ENCODE measurements at places on chromosomes 2 and 18.

DNA sequence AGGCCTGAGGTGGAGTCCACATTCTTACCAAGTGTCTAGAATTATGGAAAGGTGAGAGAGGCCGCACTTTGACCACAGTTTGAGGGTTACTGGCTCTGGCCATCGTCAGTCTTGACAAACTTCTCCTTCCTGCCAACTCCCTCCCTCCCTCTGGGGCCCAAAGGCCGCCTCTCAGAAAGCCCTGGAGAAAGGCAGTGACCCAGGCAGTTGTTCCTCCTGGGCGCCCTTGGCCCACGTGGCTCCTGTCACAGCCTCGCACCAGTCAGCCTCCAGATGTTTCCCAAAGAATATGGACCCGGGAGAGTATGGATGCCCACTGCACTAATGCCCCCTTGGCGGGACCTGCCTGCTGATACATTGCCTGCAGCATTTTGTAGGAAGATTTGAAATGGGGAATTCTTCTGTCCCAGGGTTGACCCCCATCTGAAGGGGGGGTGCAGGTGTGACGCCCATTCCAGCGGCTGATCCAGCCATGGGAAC is 61.7 kb downstream of the ASB1 start:
- no peak for DNase-seq

- no peak for DNase-seq
Observed at GRCh38 chr18:60469387-60470100, 97.0 kb upstream of the MC4R start.

GRCh38 chr2:68248361-68248760 is 4.0 kb downstream of the PPP3R1 start:
- DNase-seq: no peak

GRCh38 chr2:204177977-204178522 is 241.5 kb downstream of the ICOS start:
- peak; percentile 71 for DNase-seq

GRCh38 chr18:23661735-23662308 is 889 bp downstream of the ANKRD29 start:
- DNase-seq: no peak

GRCh38 chr18:52341608-52342381 is 1.8 kb downstream of the DCC start:
- DNase-seq: no peak

- DNase-seq: no peak
Observed at GRCh38 chr2:64376926-64377325, 77.0 kb upstream of the LGALSL start.

- DNase-seq: no peak
Observed at GRCh38 chr2:156401861-156402260, 34.3 kb upstream of the GPD2 start.

GRCh38 chr2:127586136-127586535 is 50.7 kb downstream of the MYO7B start:
- no peak for DNase-seq

DNA sequence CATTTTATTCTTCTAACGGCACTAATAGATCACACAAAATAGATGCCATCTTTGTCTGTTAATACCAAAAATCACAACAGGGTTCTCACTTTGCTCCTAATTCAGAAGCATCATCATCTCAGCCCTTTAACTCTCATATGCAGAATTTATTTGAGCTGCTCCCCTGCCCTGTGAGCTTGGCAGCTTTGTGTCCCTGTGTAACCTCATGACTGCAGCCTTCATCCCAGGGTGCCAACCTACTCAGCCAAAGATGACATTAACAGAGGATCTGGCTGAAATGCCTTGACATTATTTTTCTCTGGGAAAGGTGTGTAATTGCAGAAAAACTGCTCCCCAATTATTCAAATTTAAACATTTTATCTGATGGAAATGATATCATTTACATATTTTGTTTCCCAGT is 319.4 kb downstream of the NRXN1 start:
- no peak for DNase-seq

- DNase-seq: peak; percentile 28
Observed at GRCh38 chr2:218962859-218963492, 3.5 kb downstream of the CDK5R2 start.

- no peak for DNase-seq
Observed at GRCh38 chr18:8362863-8363262, 246.4 kb upstream of the RAB12 start.

DNA sequence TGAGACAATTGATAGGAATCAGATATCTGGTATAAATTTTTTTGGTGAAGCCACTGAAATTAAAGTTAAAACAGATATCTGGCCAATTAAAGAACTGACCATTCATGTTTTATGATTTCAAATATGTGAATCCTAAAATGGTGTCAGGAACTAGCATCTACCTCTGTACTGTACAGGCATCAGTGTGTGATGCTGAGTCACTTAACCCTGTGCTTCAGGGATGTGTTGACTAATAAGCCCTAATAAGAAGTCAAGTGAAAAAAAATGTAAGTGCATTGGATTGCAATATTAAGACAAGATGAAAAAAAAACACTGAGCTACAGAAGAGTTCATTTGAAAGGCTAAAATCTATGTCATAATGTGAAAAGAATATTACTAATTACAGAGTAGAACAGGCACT is 9.1 kb upstream of the UNC80 start:
- DNase-seq: no peak

DNA sequence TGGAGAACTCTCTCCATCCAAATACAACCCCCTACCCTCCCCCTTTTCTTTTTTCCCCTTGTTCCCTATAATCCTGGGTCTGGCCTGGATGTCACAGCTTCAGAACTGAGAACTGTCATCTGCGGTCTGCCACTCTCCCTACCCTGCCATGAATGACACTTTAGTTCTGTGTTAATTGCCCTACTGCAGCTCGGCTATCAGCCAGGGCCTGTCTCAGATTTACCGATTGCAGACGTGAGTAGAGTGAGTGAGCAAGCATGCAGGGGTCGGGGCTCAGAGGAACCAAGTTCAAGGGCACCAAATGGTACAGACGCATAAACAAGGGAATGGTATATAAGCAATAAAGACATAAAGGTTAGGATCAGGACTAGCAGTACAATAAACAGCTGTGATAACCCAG is 967.8 kb downstream of the BCL11A start:
- DNase-seq: no peak

DNA sequence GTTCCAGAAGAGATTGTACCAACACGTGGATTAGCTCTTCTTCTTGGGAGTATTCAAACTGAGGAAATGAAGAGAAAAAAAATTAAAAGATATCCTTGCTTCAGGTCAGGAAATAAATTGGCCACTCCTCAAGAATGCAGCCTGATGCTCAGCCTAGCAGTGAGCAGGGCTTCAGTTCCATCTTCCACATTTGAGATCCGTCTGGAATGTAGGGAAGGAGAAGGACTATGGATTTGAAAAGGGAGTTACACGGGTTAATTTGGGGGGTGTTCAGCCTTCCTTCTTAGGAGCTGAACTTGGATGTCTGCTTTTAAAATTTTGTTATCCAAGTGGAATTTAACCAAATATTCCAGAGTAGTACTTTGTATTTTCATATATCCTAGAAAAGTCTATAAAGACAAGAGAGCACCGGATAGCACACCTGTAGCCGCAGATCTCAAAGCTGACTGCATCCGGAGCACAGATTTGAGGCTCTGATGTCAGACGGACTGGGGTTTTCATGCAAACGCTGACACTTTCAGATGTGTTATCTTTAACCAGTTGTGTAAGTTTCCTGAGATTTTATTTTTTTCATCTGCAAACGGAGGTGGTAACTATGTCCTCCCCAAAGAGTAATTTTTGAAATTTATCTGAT is 99.3 kb downstream of the COPS8 start:
- DNase-seq: no peak

DNA sequence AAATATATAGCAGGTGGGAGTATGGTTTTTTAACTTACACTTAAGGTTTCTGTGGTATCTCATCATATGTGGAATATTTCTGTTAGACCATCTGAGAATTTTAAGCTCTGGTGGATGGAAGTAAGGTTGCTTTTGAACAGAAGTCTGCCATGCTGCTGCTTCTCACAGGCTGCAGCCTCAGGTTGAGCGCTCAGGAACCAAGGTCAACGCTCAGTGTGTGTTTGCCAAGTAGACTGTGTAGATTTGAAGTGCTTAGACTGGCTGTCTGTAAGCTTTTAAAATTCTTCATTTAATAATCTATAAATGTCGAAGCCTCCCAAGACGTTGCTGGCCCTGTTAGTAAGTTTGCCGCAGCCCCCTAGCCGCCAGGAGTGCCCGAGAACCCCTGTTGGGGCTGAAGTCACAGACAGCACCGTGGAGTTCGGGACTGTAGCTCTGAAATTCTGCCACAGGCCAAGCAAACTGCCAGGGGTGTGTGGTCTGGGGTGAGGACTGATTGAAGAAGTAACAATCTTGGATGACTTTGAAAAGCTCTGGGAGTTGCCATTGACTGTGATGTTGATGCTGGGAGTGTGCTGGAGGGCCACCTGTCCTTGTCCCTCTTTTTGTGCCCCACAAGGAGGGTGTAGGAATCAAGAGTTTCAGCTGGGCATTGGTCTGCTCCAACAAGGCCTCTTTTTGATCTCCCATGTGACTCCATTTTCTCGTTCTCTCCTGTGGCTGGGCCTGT is 26.9 kb downstream of the INPP4A start:
- DNase-seq: no peak

GRCh38 chr2:127783101-127783500 is 27.9 kb downstream of the WDR33 start:
- no peak for DNase-seq

DNA sequence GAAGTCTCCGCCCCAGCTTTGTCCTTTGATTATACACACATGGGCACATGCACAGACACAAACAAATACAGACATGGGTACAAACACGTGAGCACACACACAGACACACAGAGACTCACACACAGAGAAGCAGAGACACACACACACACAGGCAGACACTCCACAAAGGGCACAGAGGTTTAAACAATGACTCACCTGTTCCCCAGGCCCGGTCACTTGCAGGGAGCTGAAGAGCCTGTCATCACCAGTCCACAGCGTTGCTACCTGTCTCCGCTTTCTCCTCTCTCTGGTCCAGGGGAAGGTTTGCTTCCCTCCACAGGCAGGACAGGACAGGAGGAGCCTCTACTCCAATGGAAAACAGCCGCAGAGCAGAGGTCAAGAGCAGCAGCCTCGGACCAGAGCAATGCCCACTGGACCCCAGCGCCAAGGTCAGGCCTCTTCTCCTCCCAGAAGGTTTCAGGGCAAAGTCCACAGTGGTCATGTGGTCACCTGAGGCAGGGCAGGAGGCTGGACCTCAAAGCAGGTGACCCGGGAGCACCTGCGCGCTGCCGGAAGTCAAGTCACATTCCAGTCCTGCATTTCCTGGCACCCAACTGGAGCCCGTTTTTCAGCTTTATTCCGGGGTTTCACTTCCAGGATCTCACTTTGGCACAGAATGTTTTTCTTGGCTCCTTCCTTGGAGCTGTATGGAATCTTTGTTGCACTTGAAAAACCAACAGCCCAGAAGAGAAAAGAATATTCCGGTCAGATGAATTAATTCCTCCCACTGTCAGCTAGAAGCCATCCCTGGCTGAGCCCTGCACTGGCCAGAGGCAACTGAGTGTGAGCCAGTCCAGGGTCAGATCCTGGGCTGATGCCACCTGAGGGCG is at the start of gene RAB17:
Gene RAB17, minus strand, starts transcription at position 463 of the 869 bp plus-strand sequence. CDS start 4,580 bp downstream, outside the sequence.
- no peak for DNase-seq

DNA sequence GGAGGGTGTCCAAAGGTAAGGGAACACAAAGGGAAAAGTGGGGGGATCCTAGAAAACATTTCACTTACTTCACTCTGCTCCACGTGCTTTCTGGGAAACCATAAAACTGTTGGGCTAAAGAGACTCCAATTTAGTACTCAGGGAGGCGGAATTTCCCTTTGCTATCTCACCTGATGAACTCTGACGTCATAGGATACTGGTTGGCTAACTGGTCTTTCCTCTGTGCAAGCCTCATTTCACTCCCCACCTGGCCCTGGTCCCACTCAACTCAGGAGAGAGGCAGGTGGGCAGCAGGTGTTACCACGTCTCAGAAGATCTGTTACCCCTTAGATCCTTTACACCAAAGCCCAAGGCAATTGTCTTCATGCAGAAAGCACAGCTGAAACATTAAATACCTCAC is 51.8 kb upstream of the PMAIP1 start:
- DNase-seq: no peak

DNA sequence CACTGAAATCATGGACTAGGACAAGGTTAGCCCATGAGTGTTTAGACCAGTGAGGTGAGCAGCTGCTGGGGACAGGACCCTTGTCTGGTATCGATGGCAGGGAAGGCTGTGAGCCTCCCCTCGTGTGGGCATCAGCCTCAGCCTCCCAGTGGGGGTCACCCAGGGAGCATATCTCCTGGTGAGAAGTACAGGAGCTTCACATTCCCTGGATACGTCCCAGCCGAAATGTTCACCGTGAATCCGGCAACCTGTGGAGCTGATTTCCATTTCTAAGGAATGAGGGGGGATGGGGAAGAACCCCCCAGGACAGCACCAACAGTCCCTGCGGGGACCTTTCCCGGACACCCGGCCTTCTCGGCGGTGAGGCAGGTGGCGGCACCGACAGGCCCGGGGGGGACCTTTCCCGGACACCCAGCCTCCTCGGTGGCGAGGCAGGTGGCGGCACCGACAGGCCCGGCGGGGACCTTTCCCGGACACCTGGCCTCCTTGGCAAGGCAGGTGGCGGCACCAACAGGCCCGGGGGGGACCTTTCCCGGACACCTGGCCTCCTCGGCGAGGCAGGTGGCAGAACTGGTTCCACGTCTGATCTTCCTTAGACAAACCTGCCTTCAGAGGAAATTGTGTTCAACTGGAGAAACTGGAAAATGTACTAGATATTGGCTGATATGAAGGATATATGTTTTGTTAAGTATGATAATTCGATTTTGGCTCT is 21.2 kb downstream of the RTP5 start:
- no peak for DNase-seq

DNA sequence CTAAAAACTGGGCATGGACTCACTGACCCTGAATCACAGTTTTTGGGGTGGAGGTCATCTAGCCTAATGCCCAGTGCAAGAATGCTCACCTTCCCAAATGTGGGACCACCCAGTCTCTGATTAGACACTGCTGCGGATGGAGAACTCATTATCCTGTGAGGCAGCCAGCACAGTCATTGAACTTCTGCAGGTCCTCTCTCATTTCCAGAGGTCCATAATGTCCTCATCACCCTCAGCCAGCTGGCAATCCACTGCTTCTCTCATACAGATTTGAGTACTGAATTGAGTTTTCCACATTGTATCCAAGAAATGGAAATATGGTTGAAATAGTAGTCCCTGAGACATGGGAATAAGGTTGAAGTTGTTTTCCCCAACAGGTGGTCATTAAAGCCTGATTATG is 5.0 kb upstream of the MYO5B start:
- no peak for DNase-seq

GRCh38 chr18:45625596-45625995 is 10.3 kb downstream of the SLC14A2 start:
- DNase-seq: no peak
